ENCODE measurements at places on chromosomes 1 and 21.

DNA sequence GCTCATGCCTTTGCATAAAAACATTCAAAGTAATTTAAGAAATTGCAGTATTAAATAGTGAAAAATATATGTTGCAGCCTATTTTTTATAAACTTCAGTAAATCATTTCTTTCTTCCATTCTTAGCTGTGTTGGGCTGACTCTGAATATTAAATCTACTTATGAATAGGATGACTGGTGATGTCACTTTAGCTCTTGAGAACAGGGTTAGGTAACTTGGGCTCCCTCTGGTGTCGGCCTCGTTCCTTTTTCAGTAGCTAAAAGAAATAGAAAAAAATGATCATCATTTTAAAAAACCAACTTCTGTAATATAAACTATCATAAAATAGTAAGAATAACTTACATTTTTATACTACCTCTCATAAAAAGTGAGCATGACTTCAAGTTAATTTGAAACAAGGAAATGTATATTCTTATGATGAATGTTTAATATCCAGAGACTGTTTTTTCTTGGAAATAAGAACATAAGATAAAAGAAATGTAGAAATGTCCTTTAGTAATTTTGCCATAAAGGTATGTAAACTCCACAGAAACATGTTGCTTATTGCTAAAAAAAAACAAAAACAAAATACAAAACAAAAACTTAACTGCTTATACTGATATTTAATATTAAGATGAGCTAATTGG is 26.8 kb upstream of the NCAM2 start:
- DNase-seq = no peak

DNA sequence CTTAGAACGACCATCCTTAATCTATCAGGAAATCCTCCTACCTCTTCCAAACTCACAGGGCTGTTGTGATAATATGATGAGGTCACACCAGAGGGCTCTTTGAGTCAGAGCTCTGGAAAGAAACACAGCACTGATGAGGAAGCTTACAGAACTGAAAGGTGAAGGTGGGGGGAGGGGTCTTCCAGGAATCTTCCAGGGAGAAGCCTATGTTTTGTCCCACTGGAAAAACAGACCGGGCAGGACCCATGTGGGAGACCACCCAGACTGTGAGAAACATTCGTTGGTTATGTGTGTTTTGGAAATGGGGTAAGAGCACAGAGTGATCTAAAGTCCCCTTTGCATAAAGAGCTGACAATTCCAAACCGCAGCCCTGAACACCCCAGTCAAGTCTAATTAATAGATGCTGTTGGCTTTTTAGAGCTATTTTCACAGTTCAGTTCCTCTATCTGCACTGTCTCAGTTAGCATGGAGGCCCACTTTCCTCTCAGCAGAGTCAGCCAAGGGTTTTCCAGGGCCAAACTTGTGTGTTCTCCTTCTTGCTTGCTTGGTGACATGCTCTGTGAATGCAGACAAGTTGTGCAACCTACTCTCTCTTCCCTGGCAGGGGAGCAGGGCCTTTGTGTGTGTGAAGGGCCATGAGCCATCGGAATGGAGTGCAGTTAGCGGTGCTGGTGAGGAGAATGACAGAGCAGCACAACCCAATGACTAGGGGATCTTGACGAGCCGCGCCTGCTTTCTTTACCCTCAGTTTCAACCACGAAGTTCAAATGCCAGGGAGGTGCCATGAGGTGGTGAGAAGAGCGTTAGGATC is 12.3 kb downstream of the PHLDA3 start:
- DNase-seq = no peak

DNA sequence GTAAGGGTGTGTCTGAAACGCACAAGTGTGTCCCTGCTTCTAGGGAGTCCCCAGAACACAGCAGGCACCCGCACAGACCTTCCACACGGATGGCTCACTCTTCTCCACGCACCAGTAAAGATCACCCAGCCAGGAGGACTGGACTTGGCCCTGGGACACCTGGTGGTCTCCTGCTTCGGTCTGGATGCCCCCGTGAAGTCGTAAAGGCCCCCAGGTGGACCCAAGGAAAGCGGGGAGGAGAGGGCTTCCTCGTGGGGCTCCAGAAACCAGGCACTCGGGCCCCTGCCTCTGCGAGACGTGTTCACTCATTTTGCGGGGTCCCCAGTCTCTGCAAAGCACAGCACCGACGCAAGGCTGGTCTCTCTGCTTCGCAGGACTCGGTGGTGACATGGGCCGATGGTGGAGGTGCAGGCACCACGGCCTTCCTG is 20.2 kb upstream of the COL6A2 start:
- DNase-seq = no peak

DNA sequence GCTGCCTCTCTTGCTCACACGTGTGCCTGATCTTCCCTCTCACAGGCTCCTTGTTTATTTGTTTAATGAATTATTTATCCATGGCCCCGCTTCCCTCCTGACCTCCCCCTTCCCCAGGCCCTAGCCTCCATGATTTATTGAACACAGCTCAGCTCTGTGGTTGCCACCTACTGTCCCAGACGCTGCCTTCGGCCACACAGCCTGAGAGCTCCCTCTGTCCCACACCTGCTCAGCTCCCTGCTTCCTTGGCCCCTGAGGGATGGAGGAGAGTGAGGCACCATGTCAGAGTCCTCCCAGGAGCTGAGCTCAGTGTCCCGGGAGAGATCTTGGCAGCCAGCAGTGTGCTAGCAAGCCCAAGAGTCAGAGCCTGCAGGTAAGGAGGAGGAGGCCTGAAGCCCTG is 3.1 kb upstream of the EFNA3 start:
- DNase-seq = no peak

- DNase-seq = no peak
Observed at GRCh38 chr21:44539991-44540666, at the start of gene KRTAP10-1. TSS of gene KRTAP10-1 (minus strand) at chr21:44540195. CDS start at chr21:44540150, 45 bp downstream.

DNA sequence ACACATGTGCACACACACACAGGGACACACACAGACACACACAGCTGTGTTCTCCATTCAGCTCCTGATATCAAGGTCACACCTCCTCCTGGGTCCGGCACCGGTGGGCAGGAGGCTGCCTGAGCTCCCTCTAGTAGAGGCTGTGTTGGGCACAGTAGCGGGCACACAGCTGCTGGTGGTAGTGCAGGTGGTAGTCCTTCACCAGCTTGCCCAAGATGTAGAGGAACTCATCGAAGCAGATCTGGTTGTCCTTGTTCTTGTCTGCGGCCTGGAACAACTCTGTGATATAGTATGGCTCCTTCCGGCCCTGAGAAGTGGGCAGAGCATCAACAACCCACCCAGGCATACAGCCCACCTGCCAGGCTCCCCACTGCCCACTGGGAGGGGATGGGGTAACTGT is 5.6 kb upstream of the S100A8 start:
- DNase-seq = no peak

GRCh38 chr21:45439161-45439872 is 34.4 kb downstream of the COL18A1 start:
- peak; percentile 71 for DNase-seq

GRCh38 chr1:171530676-171531075 is 45.3 kb downstream of the PRRC2C start:
- no peak for DNase-seq

GRCh38 chr1:84758968-84759491 is 68.8 kb upstream of the SSX2IP start:
- DNase-seq = no peak

DNA sequence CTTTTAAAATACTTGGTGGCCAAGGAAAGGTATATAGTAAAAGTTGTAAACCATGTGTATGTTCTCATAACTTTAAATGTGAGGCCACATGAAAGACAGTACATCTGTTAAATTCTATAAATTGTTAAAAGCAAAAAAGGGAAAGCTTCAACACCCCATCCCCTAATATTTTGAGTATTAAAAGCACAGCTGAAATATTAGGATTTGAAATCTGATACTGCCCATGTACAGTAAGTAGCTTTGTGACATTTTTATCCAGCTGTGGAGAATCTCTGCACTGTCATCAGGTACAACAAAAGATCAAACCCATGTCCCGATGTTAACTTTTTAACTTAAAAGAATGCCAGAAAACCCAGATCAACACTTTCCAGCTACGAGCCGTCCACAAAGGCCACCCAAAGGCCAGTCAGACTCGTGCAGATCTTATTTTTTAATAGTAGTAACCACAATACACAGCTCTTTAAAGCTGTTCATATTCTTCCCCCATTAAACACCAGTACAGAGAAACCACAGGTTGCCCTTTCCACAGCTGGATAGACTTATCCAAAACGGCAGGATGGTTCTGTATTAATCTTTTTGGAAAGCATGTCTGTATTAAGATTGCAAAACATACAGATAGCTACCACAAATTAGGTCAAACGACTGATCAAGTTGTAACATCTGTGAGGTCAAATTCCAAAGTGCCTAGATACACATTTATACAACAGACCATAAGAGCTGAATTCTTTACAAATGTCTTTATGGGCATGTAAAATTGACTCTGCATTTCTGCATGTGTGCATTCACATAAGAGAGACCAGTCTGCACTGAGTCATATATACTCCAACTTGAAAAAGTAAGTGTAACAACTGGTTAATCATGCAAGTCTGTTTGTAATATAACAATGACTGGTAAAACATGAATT is 5.2 kb downstream of the IRF2BP2 start:
- DNase-seq = no peak

- no peak for DNase-seq
Observed at GRCh38 chr1:69686367-69686984, 118.8 kb downstream of the LRRC7 start.

GRCh38 chr1:176567190-176567794 is 104.3 kb downstream of the PAPPA2 start:
- DNase-seq = no peak

GRCh38 chr21:45053561-45054226 is 20.7 kb upstream of the ADARB1 start:
- DNase-seq = no peak

GRCh38 chr1:159120317-159120716 is 43.8 kb upstream of the AIM2 start:
- DNase-seq = no peak

GRCh38 chr21:29074007-29074376 is 544 bp upstream of the CCT8 start:
- no peak for DNase-seq

DNA sequence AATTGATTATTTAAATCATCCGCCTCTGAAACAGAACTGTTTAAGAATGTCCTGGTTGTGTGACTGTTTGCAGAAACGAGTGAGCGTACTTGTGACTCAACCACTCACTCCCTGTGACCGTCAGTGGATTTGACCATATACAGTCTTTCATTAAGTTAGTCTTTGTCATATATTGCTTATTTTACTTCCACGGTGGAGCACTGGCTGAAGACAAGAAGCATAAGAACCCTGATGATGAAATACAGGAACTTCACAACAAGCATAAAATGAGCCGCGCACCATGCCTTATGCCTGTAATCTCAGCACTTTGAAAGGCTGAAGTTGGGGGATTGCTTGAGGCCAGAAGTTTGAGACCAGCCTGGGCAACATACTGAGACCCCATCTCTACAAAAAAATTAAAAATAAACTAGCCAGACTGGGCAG is 194.0 kb downstream of the TOMM20 start:
- DNase-seq = no peak

GRCh38 chr21:28299946-28300345 is 692.7 kb downstream of the LTN1 start:
- DNase-seq = no peak

- no peak for DNase-seq
Observed at GRCh38 chr1:84347932-84348555, 46.5 kb downstream of the SAMD13 start.

GRCh38 chr1:209542585-209542984 is 40.9 kb upstream of the CAMK1G start:
- DNase-seq = no peak

GRCh38 chr1:3067671-3068563 is 1.1 kb upstream of the PRDM16 start:
- DNase-seq = no peak

DNA sequence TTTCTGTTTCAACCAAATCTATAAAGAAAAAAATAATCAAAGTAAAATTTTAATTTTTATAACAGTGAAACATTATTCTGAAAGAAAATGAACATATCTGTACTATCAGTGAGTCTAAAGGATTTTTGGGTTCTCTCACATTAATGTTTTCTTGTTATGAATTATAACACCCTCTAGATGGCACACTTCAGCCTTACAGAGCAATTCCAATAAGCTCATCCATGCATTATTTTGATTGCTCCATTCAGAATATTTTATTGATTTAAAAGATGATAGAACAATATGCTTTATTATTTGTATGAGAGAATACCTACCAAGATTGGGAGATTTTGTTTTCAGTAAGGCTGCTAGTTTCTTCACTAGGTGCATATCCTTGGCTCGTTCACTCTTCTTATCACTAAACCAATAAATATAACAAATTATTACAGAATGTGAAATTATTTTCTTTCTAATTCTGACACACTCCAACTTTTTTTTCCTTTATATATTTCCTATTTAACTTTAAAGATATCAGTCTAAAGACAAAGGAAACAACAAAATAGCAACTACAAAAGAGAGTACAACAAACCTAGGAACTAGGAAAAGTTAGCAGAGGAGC is 82.4 kb downstream of the RAB3GAP2 start:
- no peak for DNase-seq

DNA sequence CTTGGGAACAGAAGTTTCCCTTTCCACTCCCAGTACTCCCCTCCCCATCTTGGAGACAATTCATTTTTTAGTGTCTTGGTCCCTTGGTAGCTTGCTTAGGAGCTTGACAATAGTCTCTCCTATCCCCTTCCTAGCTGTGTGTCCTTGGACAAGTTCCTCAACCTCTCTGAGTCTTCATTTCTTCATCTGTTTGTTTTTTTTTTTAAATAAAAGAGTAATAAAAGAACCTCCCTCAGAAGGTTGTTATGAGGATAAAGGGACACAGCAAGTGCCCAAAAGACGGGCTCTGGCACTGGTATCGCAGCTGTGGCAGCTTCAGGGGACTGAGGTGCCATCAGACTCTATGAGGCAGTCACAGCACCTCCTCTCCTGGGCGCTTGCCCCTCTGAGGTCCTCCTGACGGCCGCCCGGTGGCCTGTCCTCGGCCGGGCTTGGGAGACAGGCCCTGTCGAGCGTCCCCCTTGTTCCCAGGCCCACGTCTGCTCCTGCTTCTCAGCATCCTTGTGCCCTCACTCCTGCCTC is 689.2 kb downstream of the MATN1 start:
- DNase-seq = no peak

DNA sequence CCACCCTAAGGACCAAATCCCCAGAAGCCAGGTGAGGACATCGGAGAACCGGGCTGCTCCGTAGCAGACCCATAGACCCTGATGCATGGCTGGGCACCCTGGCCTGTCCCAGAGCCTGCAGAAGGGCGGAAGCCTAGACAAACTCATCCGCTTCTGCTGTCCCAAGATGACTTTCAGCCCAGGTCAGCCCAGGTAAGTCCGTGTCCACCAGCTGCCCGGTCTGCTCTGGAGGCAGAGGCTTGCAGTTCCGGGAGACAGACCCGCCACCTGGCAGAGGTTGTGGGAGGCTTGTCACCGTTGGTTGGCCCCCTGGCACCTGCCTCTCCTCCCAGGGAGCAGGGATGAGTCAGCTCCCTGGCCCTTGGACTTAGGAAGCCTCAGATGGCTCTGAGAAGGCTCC is 22.8 kb upstream of the POFUT2 start:
- no peak for DNase-seq

DNA sequence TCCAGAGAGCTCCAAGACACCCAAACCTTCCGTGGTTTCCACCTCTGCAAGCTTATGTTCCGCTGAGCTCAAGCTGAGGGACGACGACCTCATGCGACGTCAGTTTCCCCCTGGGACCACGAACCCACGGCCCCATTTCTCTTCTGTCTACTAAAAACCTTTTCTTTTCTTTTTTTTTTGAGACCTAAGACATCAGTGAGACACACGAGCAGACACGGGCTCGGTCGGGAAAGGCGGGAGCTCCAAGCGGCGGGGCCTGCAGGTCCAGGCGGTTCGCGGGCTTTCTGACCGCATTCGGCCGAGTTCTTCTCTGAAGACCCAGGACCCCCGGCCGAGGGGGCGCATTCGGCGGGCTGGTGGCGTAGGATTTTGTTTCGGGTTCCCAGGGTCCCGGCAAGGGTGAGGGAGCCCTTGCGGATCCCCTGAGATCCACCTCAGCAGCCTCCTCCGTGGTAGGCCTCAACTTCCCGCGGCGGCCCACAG is 402 bp downstream of the C21orf58 start:
- no peak for DNase-seq
